ENCODE measurements at places on chromosomes 12 and 14. TPM values are rescaled to one million over a fixed set of nuclear protein-coding genes. Genes with fewer than 3 reads are reported as not detected.

DNA sequence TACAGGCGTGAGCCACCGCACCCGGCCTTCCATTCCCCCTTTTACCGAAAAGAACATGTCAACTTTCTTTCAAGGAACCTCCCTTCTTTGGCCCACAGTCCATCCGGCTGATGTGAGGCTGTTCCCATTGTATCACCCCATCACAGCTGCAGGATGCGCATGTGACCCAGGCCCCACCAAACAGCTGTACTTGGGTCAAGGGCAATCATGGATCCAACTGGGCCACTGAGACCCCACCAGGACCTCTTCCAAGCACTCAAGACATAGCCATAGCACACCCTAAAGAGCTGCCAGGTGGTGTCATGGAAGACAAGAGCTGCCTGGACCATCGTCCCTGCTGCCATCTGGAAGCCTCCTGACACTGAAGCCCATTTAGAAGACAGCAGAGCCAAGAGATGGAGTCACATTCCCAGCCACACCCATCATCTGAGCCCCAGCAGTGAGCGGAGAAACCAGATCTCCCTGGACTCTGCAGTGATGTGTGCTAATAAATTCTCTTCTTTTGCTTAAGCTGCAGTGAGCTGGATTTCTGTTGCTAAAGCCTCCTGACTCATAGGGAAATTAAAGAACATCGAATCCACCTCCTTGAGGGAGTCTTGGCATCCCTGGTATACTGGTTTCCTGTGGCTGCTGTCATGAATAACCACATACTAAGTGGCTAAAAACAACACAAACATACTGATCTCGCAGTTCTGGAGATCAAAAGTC, 105.6 kb downstream of the KSR2 start:
- H3K4me3 ChIP-seq: no peak overlapping the region
- no peak for DNase-seq
- no peaks in the 10 kb centered on the region for H3K36me3 ChIP-seq
- H3K4me1 ChIP-seq: no peaks in the 10 kb centered on the region
- H3K27ac ChIP-seq: no peak overlapping the region

GRCh38 chr14:67228325-67228984, 12.8 kb upstream of the PALS1 start:
- H3K36me3 ChIP-seq: no peaks in the 10 kb centered on the region
- no peaks in the 10 kb centered on the region for H3K27me3 ChIP-seq
- DNase-seq: no peak
- no peak overlapping the region for H3K4me3 ChIP-seq
- no peak overlapping the region for H3K27ac ChIP-seq
- H3K4me1 ChIP-seq: peaks cover 10% of the 10 kb centered on the region

DNA sequence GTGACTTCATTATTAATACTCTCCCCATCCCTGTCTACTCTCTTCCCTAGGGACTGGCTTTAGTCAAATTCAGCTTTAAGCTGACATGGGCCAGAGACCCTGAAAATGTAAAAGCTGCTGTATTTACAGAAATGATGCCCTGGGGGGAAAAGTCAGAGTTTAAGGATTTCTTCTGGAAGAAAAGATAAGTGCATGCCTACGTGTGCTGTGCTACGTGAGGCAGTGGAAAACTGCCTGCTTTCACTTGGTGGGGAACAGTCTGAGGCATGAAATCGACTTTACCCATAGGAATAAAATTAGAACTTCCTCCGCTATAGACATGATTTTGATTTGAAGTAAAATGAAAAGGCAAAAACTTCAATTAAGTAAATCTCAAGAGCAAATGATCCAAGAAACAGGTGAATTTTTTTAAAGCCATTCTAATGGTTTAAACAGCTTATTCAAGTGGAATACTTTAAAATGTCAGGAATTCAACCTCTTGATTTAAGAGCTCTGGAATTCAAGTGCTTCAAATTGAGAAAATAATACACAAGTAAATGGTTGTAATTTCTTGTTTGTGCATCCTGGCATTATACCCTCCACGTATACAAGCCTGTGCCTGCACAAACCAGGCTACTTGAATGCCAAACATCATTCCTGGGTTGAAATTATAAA, 168.5 kb downstream of the FOXN3 start:
- no peaks in the 10 kb centered on the region for H3K27me3 ChIP-seq
- H3K4me3 ChIP-seq: no peak overlapping the region
- no peak for DNase-seq
- H3K27ac ChIP-seq: no peak overlapping the region

DNA sequence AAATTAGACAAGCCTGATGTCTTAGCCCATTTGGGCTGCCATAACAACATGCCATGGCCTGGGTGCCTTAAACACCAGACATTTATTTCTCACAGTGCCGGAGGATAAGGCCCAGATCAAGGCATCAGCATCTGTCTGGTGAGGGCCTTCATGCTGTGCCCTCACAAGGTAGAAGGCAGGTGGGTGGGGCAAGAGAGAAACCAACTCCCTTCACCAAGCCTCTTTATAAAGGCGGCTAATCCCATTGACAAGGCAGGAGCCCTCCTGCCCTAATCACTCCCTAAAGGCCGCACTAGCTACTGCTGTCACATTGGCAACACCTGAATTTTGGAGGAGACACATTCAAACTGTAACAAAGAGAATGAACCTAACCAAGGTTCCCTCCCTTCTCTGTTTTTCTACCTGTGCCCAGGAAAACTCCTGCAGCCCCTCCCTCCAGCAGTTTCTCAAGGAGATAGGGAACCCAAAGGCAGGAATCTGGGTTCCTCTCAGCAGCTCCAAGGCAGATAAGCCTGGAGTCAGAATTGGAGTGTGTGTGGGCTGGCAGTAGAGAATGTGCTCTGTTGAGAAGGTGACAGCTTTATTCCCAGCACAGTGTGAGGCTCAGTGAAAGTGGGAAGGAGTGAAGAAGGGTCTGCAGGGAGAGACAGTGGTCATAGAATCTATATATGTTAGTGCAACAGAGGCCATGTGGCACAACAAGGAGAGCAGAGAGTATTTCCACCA, 21.7 kb upstream of the GPATCH2L start:
- no peak overlapping the region for H3K4me3 ChIP-seq
- H3K27ac ChIP-seq: no peak overlapping the region
- DNase-seq: no peak
- H3K27me3 ChIP-seq: peaks cover 52% of the 10 kb centered on the region
- H3K36me3 ChIP-seq: no peaks in the 10 kb centered on the region

- no peak for DNase-seq
- H3K27ac ChIP-seq: no peak overlapping the region
- H3K4me3 ChIP-seq: no peak overlapping the region
- H3K4me1 ChIP-seq: no peaks in the 10 kb centered on the region
- peaks cover 5% of the 10 kb centered on the region for H3K36me3 ChIP-seq
Measured at GRCh38 chr12:122569288-122569687, 42.2 kb downstream of the KNTC1 start.

DNA sequence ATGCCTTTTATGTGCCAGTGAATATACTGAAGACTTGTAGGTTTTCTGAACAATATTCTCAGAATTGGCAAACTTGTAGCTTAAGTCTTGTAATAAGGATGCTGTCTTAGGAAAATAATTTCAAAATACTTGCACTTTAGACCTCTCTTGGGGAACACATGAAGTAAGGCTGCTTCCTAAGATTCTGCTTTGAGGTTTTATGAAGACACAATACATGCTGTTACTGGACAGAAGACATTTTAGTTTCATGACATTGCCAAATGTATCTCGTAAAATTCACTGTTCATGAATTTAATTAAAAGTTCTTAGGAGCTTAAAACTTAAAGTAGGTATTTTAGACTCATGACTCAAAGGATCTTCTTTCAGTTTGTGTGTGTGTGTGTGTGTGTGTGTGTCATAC, 80.7 kb downstream of the RAD51B start:
- no peak overlapping the region for H3K27ac ChIP-seq
- DNase-seq: no peak
- H3K4me1 ChIP-seq: no peaks in the 10 kb centered on the region
- H3K36me3 ChIP-seq: no peaks in the 10 kb centered on the region
- H3K27me3 ChIP-seq: no peaks in the 10 kb centered on the region

GRCh38 chr14:74223016-74223415, 16.2 kb upstream of the VSX2 start:
- peaks cover 15% of the 10 kb centered on the region for H3K27me3 ChIP-seq
- H3K4me1 ChIP-seq: peaks cover under 1% of the 10 kb centered on the region
- H3K4me3 ChIP-seq: no peak overlapping the region
- peak; percentile 26 for DNase-seq
- H3K27ac ChIP-seq: no peak overlapping the region
- no peaks in the 10 kb centered on the region for H3K36me3 ChIP-seq

DNA sequence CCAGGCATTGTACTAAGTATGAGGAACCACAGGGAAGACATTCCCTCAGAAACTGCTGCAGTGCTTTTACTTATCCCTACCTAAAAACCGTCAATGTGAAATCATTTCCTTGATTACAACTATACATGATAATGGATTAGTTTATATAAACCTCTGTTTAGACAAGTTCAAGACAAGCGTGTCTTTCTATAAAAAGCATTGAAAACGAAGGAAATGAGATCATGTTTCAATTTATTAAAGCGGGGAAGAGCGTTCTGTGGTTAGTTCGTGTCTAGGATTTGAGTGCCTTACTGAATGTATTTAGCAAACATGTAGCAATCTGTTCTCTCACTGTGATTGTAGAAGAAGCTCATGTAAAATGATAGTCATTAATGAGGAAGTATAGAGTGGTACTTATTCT, 37.5 kb downstream of the GALC start:
- no peaks in the 10 kb centered on the region for H3K27me3 ChIP-seq
- no peak overlapping the region for H3K4me3 ChIP-seq
- no peak for DNase-seq
- H3K36me3 ChIP-seq: peaks cover 32% of the 10 kb centered on the region

DNA sequence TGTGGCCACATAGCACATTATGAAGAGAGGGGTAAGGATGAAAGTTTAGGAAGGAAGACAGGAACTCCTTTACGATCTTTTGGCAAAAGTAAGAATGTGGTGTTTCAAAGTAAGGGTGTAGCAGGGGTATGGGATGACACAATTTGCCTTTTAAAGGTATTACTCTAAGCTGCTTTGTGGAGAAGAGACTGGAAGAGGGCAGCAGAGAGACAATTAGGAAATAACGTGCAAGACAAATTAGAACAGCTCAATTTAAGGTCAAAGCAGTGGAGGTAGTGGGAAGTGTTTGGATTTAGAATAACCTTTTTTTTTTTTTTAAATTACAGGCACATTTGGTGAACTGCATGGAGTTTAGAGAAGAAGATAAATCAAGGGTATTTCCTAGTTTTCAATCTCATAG, 342.6 kb downstream of the NOVA1 start:
- H3K27ac ChIP-seq: no peak overlapping the region
- H3K4me1 ChIP-seq: no peaks in the 10 kb centered on the region
- DNase-seq: no peak
- H3K27me3 ChIP-seq: no peaks in the 10 kb centered on the region

DNA sequence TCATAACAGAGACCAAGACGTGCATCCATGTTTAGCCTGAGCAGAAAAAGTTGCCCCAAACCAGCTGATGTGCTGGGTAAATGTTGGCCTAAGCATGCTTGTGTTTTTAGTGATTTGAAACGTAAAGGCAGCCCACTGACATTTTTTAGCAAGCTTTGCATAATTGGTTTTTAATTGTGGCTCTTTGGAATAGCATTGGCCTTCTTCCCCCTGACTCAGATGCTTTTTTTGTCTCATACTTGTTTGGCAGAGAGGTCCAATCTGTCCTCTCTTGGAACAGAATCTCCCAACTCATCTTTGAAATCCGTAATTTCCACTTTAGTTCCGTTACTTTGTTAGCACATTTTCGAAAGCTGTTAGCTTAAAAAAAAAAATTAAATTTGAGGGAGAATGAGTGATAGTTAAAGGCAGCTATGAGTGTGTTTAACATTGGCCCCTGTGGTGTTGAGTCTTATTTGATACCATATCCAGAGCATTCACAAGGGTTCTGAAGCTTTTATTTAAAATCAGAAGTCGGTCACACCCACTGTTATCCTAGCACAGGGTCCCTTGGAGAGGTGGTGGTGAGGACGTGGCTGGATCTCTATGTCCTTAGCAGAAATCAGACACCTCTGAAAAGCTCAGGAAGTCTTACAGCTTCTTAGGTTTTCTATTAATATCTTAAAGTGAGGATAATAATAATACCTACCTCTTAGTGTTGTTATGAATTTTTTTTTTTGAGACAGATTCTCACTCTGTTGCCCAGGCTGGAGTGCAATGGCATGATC, 15.6 kb downstream of the JDP2 start:
- no peak overlapping the region for H3K4me3 ChIP-seq
- H3K36me3 ChIP-seq: peaks cover 62% of the 10 kb centered on the region
- no peak for DNase-seq
- no peaks in the 10 kb centered on the region for H3K27me3 ChIP-seq
- no peak overlapping the region for H3K27ac ChIP-seq

- no peaks in the 10 kb centered on the region for H3K27me3 ChIP-seq
- no peaks in the 10 kb centered on the region for H3K36me3 ChIP-seq
- H3K4me1 ChIP-seq: no peaks in the 10 kb centered on the region
- H3K27ac ChIP-seq: no peak overlapping the region
Measured at GRCh38 chr14:63644741-63645140, 3.1 kb upstream of the WDR89 start.

DNA sequence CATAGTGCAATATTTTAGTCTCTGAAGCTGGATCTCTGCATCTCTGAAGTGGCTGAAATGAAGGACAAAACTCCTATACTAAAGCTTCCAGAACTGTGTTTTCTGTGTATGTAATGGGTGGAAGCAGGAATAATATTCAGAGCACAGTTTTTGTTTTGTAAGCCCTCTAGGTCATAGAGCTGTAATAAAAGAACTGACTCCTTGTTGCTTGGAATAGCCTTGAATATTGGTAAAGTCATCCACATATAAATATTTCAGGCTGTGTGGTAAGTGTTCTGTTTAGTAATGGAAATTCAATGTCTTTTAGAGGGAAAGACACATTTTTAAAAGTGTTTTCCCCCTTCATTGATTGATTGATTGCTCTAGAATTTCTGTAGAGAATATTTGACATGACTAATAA, 18.2 kb upstream of the AKAP6 start:
- no peak overlapping the region for H3K27ac ChIP-seq
- H3K4me3 ChIP-seq: no peak overlapping the region
- no peaks in the 10 kb centered on the region for H3K4me1 ChIP-seq
- DNase-seq: no peak

GRCh38 chr12:22126758-22127157, 80.7 kb downstream of the CMAS start:
- H3K36me3 ChIP-seq: no peaks in the 10 kb centered on the region
- H3K27ac ChIP-seq: no peak overlapping the region
- no peaks in the 10 kb centered on the region for H3K27me3 ChIP-seq

- H3K4me1 ChIP-seq: no peaks in the 10 kb centered on the region
- no peaks in the 10 kb centered on the region for H3K27me3 ChIP-seq
- no peak for DNase-seq
- no peak overlapping the region for H3K4me3 ChIP-seq
Measured at GRCh38 chr14:38197784-38198335, 9.8 kb upstream of the SSTR1 start.

- H3K36me3 ChIP-seq: no peaks in the 10 kb centered on the region
- H3K4me3 ChIP-seq: no peak overlapping the region
- no peaks in the 10 kb centered on the region for H3K4me1 ChIP-seq
- no peaks in the 10 kb centered on the region for H3K27me3 ChIP-seq
- H3K27ac ChIP-seq: no peak overlapping the region
- no peak for DNase-seq
Measured at GRCh38 chr12:46803517-46803916, 22.3 kb downstream of the SLC38A4 start.

GRCh38 chr14:34368115-34368970, 93.7 kb downstream of the SPTSSA start:
- DNase-seq: no peak
- H3K27ac ChIP-seq: peak overlapping the region; percentile 80
- H3K4me3 ChIP-seq: no peak overlapping the region
- H3K27me3 ChIP-seq: no peaks in the 10 kb centered on the region

CLEC4C gene
- not detected for total RNA-seq

KCNC2 gene
- not detected for total RNA-seq

CTSG gene
- total RNA-seq: 9.7 TPM

CARMIL3 gene
- 0.96 TPM for total RNA-seq

OR6S1 gene
- total RNA-seq: not detected

SLC6A15 gene
- not detected for total RNA-seq

ANKS1B gene
- 5.3 TPM for total RNA-seq

OR6J1 gene
- total RNA-seq: not detected
